ENCODE measurements at places on chromosomes 2 and 18. TPM values are rescaled to one million over a fixed set of nuclear protein-coding genes. Genes with fewer than 3 reads are reported as not detected.

The ECEL1 gene
- total RNA-seq: 0.09 TPM

DNA sequence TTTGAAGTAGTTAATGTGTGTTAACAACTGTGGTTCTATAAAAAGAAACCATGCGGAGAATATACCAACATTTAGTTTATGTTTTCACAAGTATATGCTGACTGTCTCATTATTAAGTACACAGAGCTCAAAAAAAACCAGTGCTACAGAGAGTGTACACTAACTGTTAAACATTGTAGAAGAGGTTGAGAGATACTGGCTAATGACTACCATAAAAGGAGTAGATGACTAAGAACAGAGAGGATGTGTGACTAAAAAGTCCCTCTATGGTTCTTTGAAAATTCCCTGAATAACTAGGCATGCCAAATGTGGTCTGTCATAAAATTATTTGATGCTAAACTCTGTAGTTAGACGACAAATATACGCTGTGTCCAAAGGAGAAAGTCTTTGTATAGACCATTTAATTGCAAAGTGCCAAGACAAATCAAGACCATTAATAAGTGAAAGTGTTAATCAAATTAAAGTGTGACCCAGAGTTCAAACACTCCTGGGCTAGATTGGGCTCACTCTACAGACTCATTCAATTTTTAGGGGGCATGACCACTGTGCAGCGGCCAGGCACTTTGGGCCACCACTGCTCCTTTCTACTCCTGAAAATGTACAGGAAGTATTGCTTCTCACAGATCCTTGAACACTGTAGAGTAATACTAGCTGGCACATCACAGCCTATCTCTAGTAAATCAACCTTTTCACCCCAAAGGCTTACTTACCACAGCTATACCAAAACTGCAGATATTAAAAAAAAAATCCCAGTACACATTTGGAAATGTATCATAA is 45.1 kb upstream of the SERTAD2 start:
- no peak for DNase-seq

DNA sequence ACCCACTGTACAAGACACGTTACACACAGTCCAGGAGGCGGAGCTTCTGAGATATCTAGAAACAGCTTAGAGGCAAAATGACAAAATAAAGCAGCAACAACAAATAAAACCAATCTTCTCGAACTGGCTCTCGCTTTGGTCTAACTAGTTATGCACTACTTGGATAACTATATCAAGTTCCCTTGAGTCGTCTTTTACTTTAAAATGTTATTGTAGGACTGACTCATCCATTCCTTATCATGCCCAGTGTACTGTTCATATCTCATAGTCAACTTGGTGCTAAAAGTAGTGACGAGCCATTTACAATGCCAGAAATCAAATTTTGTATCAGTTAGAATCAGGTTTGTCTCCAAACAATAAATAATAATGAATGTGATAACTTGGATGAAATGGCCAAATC is 102.5 kb upstream of the SLC35G4 start:
- DNase-seq: no peak

DNA sequence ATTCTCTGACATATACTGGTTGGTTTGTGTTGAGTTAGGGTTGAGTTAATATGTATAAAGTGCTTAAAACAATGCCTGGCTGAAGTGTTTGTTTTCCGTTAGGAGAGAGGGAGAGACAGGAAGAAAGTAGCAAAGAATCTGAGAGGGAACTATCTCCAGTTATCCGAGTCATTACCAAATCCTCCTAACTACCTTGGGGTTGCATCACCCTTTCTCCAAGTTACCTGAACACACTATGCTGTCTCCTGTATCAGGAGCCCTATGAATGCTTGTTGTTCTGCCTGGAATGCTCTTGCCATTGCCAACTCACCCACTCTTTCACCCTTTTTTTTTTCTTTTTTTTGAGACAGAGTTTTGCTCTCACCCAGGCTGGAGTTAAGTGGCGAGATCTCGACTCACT is 47.9 kb upstream of the ITGAV start:
- DNase-seq: no peak

The MYO5B gene
- total RNA-seq: 25.6 TPM

- no peak for DNase-seq
Measured at GRCh38 chr2:48369971-48370370, 160.0 kb upstream of the STON1 start.

The RBM43 gene
- 17.8 TPM for total RNA-seq

The ERFE gene
- total RNA-seq: 0.54 TPM

- peak; percentile 61 for DNase-seq
Measured at GRCh38 chr2:24920098-24920808, at the start of gene ADCY3. ADCY3 (minus strand) TSS chr2:24920237; CDS start chr2:24918987, 1,250 bp downstream.

- no peak for DNase-seq
Measured at GRCh38 chr18:23573626-23574431, 12.5 kb downstream of the NPC1 start.

DNA sequence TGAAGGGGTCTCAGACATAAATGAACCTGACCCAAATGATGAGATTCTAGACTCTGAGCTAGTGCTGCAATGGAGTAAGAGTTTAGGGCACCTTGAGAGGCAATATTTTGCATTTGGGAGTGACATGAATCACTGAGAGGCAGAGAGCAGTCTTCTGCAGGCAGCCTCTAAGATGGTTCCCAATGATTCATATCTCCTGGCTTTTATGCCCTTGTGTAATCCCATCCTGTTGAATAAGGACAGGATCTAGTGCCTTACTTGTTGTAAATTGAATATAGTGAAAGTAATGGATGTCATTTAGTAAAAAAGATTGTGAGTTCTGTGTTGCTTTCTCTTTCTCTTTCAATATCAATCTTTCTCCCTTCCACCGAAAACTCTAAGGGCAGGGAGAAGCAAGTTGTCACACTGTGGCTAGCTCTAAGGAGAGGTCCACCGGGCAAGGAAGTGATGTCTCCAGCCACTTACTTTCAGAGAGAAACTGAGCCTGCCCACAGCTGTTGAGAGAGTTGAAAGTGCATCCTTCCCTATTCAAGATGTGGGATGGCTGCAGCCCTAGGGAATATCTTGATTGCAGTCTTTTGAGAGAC is 144.7 kb downstream of the TRIB2 start:
- no peak for DNase-seq

DNA sequence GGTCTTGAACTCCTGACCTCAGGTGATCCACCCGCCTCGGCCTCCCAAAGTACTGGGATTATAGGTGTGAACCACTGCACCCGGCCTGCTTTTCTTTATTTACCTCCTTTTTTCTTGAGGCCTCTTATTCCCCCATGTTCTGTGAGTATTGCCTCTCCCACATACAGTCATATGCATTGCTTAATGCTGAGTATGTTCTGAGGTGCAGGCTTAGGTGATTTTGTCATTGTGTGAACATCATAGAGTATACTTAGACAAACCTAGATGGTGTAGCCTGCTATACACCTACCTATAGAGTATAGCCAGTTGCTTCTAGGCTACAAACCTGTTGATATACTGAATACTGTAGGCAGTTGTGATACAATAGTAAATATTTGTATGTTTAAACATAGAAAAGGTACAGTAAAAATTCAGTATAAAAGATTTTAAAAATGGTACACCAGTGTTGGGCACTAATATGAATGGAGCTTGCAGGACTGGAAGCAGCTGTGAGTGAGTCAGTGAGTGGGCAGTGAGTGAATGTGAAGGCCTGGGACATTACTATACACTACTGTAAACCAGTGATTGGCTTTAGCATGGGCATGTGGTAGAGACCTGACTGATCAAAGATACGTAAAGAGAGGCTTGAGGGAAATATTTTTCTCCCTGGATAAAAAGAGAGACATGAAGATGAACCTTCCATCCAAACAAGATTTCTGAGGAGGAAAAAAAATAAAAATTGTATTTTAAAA is 17.6 kb downstream of the SLC39A10 start:
- no peak for DNase-seq

GRCh38 chr2:59572227-59572626 is 981.2 kb downstream of the BCL11A start:
- no peak for DNase-seq

DNA sequence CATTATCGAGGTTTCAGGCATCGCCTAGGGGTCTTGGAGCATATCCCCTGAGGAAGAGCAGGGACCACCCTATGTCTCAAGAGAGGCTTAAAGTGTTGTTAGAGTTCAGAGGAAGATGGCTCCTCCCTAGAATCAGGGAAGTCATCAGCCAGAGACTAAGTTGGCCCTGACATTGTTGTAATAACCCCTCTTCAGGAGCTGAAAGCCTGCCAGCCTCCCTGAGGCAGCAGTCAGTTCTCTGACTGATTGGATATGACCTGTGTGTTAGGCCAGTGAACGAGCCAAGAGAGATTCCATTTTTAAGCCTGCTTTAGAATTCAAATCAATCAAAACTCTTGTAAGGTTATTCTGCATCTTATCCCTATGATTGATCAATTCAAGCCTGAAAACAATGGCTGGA is 34.9 kb downstream of the ARHGAP28 start:
- DNase-seq: no peak

- no peak for DNase-seq
Measured at GRCh38 chr18:3468833-3469232, 18.9 kb downstream of the TGIF1 start.

DNA sequence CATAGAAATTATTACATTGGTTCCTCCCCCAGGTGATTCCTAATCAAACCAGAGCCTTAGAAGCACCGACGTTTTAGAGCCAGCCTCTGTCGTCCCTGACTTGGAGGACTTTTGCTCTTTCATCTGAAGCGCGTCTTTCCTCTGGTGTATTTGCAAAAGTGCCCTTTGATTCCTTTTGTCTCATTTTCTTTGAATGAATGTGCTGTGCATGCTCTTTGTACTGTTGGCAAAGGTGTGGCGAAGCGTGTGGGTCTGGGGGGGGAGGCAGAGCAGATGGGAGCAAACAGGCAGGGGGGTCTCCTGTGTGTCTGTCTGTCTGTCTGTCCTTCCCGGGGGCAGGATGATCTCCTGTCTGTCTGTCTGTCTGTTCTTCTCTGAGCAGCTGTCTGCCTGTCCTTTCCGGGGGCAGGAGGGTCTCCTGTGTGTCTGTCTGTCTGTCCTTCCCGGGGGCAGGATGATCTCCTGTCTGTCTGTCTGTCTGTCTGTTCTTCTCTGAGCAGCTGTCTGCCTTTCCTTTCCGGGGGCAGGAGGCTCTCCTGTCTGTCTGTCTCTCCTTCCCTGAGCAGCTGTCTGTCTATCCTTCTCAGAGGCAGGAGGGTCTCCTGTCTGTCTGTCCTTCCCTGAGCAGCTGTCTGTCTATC is 205.5 kb upstream of the MYT1L start:
- DNase-seq: no peak

- peak; percentile 60 for DNase-seq
Measured at GRCh38 chr2:163469561-163469962, 266.2 kb downstream of the FIGN start.

The COL4A3 gene
- total RNA-seq: 21.1 TPM

DNA sequence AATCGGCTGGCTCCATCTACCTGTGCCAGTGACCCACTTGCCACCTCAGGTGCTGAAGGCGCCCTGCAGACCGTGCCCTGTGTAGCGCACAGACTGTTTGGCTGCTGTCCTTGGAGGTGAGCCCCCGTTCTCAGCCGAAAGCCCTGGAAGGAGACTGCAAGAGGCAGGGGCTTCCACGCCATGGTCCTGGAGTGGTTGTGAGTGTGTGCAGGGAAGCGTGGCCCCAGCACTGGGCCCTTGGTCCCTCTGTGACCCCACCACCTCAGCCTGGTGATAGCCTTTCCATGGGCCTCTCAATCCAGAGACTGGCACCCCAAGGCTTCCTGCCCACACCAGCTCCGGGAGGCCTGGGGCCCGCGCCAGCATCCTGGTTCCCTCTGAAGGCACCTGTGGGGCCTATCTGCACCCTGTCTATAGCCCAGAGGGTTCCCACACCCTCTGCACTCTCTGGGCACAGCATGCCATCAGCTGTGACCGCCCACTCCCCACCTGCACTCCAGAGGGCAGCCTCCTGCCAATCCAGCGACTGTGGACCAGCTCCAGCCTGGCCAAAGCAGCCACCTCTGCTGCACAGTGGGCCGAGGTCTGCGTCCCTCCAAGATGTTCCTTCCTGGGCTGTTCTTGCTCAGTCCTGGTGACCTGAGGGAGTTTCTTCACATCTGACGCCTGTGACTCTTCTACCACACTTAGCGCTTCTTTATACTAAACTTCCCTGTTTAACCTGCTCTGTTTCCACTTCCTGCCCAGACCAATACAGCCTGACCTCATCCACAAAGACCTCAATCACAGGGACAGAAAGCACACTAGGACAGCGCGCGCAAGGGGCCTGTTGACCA is 109.5 kb downstream of the EIPR1 start:
- DNase-seq: no peak

DNA sequence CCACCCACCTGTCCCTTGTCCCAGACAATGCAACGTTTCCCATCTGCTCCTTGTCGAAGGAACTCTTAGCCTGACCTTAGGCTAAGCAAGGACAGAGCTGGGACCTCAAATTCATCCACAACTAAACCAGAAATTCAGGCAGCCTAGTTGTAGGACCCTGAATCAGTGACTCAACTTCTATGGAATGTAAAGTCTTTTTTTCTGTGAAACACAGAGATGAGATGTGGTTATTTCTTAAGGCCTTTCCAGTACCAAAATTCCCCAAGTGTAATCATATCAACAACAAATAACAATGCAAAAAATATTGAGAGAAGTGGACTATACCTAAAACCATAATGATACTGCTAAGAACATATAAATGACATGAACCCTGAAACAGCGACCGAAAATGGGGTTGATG is 46.7 kb downstream of the EN1 start:
- no peak for DNase-seq

The CENPO gene
- 9.6 TPM for total RNA-seq

DNA sequence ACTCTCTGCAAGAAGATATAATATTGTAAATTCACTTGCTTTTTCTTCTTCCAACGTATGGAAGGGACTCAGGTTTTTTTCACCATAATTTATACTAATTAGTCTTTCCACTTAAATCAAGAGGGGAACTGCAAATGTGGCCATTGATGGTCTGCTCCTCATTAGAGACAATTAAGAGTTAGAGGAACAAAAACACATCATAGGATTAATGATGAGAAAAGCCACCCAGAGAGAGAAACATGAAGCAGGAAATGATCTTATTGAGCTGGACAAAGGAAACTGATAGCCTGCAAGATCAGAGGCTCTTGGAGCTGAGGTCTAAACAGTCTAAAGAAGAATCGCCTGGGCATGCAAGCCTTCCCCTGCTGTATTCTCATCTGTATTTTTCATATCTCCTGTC is 151.2 kb upstream of the NRP2 start:
- DNase-seq: no peak

GRCh38 chr2:127143841-127144782 is 37.2 kb upstream of the BIN1 start:
- no peak for DNase-seq

The REG3G gene
- total RNA-seq: 0.58 TPM

GRCh38 chr2:11692966-11693521 is 23.0 kb upstream of the NTSR2 start:
- peak; percentile 76 for DNase-seq

DNA sequence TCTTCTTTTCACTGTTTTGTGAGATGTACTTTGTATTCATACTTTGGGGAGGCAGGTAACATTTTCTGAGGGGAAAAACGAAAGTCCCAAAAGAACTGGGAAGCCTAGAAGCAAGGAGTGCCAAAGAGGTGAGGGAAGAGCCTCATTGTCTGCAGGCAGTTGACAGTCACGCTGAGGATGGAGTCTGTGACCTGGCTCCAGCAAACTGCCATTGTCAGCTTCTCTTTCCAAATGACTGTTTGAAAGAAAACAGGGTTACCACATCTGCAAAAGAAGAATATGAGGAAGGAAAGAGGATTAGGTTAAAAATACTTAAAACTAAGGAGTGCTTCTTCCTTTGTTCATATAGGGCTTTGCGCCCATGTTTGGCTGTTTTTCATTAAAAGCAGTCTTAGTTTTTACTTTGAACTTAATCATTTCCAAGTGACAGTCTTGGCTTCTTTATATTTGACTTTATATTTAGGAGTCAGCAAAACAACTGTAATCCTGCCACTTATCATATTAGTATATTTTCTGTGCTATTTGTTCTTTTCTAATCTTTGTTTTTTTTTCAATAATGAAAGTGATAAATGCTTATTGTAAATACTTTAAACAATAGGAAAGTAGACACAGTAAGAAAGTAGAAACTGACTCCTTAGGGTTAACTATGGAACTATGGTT is 35.0 kb downstream of the CERS6 start:
- peak; percentile 9 for DNase-seq

Data from lung (tissue), 17 donors.